ENCODE measurements at places on chromosomes 2 and 18.

DNA sequence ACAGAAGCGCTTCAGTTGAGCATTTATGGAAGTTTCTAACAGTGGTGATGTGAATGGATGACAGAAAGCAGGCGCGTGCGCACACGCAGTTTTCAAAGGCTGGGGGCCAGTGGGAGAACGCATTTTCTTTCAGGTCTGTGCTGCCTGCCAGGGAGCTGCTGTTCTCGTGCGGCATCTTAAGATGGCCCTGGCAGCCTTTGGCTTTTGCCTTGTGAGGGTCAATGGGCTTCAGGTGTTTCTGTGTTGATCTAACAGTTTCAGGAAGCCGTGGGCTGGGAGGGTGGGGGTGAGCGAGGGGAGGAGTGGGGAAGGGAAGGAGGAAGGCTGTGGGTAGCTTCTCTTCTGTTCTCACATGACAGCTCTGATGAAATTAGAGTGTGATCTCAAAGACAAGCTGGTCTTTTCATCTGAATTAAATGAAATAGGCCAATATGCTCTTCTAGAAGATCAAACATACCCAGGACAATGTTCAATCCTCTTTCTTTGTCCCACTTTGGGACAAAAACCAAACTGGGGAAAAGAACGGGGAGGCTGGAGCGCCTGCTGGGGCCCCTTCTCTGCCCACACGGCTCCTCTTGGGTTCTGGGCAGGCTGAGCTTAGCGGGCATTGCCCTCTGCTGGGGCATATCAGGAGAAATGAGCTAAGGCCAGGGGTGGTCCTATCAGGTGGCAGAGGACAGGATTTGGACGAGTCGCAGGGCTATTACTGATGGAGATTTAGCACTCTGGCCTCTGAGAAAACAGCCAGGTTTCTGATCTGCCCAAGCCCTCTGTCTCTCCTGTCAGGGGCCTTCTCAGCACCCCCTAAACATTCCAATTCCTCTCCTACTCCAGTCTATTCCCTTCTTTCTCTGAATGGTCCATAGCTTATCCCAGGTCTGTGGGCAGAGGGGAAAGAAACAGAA is 126.2 kb upstream of the LGALSL start:
- peak; percentile 28 for DNase-seq

- no peak for DNase-seq
Observed at GRCh38 chr2:226736382-226736781, 63.2 kb downstream of the IRS1 start.

- no peak for DNase-seq
Observed at GRCh38 chr2:28643327-28643726, 108.3 kb upstream of the PPP1CB start.

DNA sequence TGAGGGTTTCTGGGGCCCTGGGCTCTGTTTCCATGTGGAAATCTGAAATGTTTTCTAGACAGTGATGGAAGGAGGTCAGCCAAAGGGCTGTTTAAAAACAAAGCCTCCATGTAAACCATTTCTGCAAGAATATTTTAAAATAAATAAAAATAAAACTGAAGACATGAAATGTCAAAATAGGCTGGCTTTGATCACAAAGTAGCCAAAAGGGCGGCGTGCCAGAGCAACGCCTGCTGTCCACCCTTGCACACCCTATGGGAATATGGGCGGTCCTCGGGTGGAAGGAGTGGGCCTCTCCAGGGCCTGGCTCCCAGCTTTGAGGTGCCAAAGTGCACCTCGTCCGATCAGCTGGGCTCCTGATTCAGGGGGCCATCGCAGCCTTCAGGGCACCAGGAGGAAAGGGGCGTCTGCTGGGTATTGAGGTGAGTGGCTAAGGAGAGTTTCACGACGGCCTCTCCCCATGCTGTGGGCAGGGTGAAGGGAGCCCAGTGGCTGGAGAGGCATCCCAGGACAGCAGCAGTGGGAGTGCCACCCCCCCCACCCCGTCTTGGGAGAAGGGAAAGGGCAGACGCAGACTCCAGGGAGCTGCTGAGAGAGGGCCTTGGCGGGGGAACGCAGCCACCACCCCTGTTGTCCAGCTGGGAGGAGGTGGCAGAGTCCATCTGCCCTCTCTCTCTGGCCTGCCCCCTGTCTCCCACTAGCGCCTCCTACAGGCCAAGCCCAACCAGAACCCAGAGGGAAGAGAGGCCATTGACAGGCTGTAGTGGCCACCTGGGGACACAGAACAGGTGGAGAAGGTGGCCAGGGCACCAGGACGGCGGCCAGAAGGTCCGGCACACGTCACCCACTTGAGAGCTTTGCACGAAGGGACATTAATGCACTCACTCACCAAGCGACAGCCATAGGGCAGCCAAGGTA is 5.7 kb upstream of the ERFE start:
- DNase-seq: no peak

GRCh38 chr2:131034122-131035051 is 58.9 kb downstream of the FAM168B start:
- peak; percentile 71 for DNase-seq

DNA sequence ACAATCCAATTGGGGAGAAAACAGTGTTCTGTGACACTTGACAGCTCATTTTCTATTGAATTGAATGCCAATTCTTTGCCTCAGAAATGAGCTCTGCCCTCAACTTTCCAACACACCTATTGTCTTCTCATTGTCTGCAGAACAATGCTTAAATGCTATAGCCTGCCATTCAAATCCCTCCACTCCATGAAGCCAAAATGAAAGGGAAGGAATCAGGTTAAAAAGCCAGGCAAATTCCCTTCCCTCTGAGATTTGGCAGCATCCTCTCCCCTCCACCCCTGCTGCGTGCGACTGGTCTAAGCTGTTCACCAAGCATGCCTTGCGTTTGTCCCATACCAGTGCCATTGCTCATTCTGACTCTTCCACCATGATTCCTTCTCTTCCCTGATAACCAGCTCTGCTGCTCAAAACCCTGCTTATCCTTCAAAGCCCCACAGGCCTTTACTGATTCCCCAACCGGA is 32.4 kb upstream of the TMEM131 start:
- peak; percentile 82 for DNase-seq

GRCh38 chr2:40189881-40190280 is 262.0 kb downstream of the SLC8A1 start:
- no peak for DNase-seq

DNA sequence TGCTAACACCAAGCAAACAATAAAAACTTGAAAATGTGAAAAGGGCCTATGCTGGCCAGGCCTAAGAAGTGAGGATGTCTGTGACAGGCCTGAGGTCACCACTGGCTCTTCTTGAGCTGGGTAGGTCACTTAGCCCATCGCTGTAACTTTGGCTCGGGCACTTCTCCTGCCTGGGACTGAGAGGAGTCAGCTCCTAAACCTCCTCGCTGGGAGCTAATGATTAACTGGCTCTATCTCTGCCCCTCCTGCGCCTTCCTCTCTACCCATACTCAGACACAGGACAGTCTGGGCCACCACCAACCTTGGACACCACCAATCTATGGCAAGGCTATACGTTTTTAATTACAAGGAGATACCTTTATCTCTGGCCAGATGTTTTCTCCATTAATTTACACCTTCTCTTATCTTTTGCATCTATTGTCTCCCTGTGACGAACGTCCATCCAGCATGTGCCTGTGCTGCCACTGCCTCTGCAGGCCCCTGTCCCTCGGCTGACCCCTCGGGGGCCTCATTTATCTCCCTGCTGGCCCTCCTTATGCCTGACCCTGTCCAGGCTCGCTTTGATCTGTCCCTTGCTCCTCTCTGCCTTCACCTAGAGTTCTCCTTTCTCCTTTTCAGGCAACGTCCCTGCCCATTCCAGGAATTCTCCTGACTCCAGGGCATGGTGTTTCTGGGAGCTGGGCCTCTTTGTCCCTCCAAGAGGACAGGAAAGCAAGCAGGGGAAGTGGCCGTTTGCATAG is 149.1 kb upstream of the GATA6 start:
- DNase-seq: no peak

GRCh38 chr2:18384242-18384641 is 176.2 kb downstream of the RDH14 start:
- peak; percentile 13 for DNase-seq

GRCh38 chr2:172395503-172395902 is 31.9 kb upstream of the ITGA6 start:
- no peak for DNase-seq

- DNase-seq: peak; percentile 53
Observed at GRCh38 chr18:30280861-30281470, 761.6 kb downstream of the DSC3 start.

DNA sequence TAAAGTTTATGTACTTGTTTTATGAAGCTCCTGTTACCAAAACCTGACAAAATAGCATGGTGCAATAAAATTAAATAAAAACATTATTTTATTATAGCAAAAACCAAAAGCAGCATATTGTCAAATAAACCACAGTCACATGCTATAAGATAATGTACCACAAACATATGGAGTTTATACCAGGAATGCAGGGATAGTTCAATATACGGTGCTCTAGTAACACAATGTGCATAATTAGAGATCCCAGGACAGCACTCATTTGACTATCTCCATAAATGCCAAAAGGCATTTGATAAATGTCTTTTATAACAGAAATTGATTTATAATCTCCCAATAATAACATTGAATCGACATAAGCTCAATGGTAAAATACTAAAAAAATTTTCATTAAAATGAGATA is 402.0 kb downstream of the RND3 start:
- DNase-seq: no peak

DNA sequence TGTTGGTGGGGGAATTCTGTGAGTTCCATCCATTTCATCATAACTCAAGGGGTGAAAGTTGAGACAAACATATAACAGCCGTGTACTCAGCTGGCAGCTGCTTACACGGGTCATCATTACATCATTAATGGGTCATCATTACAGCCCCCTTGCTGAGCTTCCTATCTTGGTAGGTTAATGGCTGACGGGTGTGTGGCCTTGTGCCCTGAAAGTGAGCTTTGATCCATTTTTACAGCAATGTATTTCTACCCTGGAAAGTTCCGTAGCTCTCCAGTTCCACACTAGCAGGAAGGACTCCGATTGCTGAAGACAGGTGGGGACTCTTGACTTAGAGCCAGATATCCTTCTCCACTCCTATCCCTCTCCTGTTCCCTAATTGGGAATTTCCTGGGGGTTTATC is 105.2 kb upstream of the DLX2 start:
- no peak for DNase-seq

DNA sequence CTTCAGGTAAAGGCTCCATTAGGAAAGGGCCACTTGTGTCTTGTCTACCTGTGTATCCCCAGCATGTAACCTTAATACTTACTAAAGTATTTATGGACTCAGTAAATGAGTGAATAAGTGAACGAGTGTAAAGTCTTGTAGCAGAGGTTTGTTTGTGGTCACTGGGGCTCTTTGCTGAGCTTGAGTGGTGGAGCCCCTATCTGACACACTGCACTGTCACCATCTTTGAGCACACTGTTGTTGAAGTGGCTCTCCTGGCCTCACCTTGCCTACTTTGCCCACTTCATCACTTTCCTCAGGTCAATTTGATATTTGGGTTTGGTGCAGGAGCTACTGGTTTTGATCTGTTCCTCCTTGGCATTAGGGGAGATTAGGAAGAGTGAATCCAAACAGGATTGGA is 39.3 kb upstream of the ZEB2 start:
- DNase-seq: no peak

Data from EH (cell line).